ENCODE measurements at places on chromosomes 4 and X. TPM values are rescaled to one million over a fixed set of nuclear protein-coding genes. Genes with fewer than 3 reads are reported as not detected.

DNA sequence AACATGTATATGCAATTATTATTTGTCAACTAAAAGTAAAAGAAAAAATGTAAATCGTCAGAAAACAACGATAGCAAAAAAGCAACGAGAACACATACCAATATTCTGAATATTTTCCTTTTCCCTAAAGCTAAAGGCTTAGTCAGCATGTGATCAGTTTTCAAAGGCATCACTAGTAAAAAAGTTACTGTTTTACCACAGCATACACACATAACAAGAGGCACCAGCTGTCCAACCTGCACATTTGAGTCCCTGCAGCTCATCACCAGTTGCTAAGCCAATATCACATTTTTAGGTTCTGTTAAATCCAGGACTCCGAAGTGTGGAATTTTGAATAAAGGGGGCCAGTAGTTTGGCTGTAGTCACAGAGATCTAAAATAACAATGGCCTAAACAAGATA is 203.8 kb downstream of the ADGRA3 start:
- no peak overlapping the region for H3K4me3 ChIP-seq
- H3K27me3 ChIP-seq = peaks cover 2% of the 10 kb centered on the region
- DNase-seq = no peak
- no peaks in the 10 kb centered on the region for H3K4me1 ChIP-seq
- no peak overlapping the region for H3K27ac ChIP-seq

DNA sequence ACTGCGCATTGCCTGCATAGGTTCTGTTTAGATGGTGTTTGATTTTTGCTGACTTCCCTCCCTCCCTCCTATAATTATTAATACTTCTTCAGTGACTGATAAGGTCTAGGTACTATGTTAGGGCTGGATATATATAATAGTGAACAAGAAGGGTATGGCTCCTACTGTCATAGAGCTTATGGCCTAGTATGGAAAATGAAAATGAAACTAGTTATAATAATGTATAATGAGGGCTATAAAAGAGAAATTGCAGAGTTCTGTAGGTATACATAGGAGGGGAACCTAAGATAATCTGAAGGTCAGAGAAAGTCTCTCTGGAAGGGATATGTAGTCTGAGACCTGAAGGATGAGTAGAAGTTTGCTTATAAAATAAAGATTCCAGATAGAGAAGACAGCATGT is 102.1 kb downstream of the DCK start:
- peaks cover 8% of the 10 kb centered on the region for H3K4me1 ChIP-seq
- H3K27me3 ChIP-seq = peaks cover 4% of the 10 kb centered on the region
- H3K36me3 ChIP-seq = no peaks in the 10 kb centered on the region
- DNase-seq = no peak
- peak overlapping the region; percentile 32 for H3K4me3 ChIP-seq
- H3K27ac ChIP-seq = peak overlapping the region; percentile 32

DNA sequence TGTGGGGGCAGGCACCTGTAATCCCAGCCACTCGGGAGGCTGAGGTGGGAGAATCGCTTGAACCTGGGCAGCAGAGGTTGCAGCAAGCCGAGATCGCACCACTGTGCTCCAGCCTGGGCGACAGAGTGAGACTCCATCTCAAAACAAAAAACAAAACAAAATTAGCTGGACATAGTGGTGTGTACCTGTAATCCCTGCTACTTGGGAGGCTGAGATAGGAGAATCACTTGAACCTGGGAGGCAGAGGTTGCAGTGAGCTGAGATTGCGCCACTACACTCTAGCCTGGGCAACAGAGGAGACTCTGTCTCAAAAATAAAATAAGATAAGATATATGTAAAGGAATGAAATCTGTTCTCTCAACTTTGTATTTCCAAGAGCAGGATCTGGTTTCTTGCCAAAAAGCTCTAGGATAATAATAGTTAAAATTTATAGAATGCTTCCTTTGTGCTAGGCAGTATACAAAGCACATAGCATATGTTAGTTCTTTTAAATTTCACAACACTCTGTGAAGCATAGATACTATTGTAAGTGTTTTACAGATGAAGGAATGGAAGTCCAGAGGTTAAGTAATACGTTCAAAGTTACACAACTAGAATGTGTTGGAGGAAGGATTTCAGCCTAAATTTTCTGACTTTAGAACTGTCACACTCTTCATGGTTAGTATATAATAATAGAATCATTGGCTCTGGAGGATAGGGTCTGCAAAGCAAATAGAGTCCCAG is 10.3 kb downstream of the MRPL1 start:
- H3K4me1 ChIP-seq = peaks cover 37% of the 10 kb centered on the region
- no peak overlapping the region for H3K4me3 ChIP-seq
- no peaks in the 10 kb centered on the region for H3K27me3 ChIP-seq
- H3K27ac ChIP-seq = no peak overlapping the region
- H3K36me3 ChIP-seq = no peaks in the 10 kb centered on the region

GRCh38 chrX:9635368-9635767 is 130.3 kb downstream of the GPR143 start:
- H3K27me3 ChIP-seq = no peaks in the 10 kb centered on the region
- no peak overlapping the region for H3K27ac ChIP-seq
- H3K36me3 ChIP-seq = no peaks in the 10 kb centered on the region

Gene KIF4A
- 0.08 TPM for total RNA-seq

Data from naive thymus-derived CD8-positive, alpha-beta T cell (primary cell).